ENCODE measurements at places on chromosomes 11 and 22.
A peak's percentile ranks its signal among the peaks of the same experiment; 100 is the strongest.

- no peak for DNase-seq
These were observed 1.9 kb upstream of the OR6Q1 start for GRCh38 chr11:58028687-58029411.

- DNase-seq = no peak
These were observed 93.2 kb downstream of the LRRC32 start for GRCh38 chr11:76577226-76577920.

- DNase-seq = no peak
These were observed 54.6 kb upstream of the SC5D start for GRCh38 chr11:121237686-121238658.

- DNase-seq = no peak
These were observed 238.1 kb upstream of the BLID start for GRCh38 chr11:122354025-122354697.

DNA sequence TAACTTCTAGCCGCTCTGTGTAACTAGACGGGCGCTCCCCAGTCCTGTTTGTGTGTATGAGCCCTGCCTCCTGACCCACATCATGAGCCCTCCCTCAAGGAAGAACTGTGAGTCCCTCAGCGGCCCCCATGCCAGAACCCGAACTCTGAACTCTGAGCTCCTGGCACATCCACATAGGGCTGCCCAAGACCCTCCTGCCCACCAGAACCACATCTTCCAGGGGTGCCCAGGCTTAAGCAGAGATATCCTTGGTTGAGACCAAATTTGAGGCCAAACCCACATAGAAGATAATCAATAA is 3.0 kb downstream of the TRIM29 start:
- DNase-seq = no peak

DNA sequence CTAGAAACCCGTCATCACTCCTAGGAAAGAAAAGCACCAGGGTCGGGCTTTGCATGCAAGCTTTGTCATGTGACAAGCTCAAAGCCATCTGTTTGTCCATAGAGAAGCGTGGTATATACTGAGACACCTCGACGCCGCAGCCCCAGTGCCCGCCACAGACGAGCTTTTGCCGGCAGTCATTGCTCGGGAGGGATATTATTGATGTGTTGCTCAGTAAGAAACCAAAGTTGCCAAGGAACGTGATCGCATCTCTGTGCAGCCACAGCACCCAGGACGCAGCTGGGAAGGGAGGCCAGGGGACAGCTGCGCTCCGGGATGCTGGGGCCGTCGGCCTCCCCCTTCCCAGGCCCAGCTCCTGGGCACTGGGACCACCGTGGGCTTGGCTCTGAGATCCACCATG is 89.5 kb upstream of the KCNQ1OT1 start:
- no peak for DNase-seq

DNA sequence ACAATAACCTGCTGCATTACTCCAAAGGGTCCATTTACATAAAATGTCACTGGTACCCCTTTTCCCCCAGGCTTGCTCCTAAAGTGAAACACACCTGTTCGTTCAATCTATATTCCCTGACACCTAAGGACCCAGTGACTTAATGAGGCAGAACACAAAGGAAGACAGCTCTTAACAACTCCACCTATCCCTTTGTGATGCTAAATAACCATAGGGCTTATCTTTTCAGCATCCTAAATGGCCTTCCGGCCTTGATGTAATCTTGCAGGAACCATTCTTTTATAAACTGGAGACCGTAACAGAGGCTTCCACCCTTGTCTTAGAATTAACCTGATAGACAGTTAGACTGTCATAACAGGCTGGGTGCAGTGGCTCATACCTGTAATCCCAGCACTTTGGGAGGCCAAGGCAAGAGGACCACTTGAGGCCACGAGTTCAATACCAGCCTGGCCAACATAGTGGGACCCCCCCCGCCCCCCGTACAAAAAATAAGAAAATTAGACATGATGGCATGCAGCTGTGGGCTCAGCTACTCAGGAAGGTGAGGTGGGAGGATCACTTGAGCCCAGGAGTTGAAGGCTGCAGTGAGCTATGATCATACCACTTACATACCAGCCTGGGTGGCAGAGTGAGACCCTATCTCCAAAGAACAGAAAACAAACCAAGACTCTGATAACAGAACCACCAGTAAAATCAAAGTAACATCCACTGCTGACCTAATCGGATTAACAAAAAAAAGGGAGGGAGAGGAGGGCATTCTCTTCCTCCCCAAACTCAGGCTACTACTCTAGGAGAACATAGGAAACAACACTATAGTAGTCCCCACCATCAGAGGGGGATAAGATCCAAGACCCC is 5.1 kb downstream of the CHEK2 start:
- no peak for DNase-seq

DNA sequence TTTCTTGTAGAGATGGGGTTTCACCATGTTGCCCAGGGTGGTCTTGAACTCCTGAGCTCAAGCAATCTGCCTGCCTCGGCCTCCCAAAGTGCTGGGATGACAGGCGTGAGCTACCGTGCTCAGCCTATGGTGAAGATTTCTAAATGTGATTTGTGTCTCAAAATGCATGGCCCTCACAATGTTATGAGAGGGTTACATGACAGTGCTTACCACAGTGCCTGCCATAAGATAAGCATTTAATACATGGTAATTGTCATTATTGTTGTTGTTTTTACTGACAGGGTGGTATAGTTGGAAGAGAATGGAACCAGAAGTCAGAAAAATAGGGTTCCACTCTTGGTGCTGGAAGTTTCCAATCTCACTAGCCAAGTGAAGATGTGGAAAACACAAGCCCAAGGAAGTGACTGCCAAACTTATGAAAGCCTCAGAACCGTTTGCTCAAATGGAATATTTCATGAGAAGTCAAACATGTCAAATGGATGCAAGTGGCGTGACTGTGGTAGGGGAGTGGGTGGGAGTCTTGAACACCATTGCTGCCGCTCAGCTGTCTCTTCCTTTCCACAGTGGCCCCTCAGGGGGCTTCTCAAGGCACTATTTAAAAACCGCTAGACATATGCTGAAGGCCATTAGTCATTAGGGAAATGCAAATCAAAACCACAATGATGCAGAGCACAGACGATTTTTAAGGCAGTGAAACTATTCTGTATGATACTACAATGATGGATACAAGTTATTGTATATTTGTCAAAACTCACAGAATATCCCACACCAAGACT is 29.1 kb upstream of the LMO2 start:
- DNase-seq = no peak

DNA sequence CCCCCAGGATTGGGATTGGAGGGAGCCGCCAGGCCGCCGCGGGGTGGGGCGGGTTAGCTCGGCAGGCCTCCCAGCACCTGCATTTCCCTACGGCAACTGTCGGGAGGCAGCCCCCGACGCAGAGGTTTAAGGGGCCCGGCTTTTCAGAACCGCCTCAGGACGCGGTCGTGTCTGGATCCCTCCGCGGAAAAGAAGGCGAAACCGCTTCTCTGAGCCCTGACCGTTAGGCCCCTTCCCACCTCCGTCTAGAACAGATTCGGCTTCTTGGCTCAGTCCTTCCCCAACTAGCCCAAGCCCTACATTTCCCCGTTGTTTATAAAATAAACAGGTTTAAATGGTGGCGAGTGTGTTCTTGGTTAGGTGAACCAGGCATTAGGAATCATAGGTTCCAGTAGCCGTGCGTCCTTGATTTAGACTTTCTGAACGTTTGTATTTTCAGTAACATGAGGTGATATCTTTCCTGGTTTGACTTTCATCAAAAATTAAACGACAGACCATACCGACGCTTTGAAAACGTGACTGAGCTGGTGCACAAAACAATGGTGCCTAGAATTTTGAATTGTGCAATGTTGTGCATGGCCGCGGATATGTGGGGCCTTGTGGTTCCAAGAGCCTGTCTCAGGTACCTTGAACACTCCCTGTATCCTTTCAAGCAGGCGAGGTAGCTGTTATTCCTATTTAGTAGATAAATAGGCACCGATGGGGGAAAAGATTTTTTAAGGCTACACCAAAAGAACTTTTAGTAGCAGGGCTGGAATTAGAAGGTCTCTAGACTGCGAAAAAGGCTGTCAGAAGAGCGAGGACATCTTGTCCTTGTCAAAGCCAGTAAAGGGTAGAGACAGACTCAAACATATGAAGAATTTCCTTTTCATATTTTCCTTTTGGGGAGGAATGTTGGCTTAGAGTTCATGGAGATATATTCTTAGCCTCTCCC is 1.2 kb upstream of the HSPA8 start:
- peak; percentile 18 for DNase-seq

DNA sequence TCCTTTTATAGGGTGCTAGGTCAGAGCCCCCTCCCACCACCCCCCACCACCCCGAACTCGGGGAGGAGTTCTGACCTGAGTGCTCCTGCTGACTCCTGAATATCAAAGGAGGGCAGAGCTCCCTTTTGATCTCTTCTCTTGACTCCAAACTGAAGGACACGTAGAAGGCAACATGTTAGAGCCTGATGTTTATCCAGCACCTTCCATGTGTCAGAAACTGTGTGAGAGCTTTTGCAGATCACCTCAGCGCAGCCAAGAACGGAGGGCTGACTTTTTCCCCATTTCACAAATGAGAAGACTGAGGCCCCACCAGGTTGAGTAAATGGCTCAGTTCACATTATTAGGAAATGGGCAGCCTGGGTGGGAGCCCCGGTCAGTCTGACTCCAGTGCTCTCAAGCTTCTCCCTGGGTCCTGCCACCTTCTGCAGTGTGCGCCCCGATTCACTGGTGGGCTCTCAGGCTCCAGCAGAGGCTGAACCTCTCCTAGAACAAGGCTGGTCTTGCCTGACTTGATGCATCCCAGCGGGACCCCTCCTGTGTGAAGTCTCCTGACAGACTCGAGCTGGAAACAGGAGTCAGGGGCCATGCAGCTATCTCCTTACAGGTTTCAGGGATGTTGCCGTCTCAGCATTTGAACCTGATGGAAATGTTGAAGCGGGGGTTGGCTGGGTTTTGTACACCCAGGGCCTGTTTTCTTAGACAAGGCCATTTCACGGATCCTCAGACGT is 98.5 kb downstream of the TSPAN18 start:
- DNase-seq = no peak
